Mesenchymal stem cell (in vitro differentiated cells and primary cell): ENCODE measurements at places on chromosomes 6 and 20.

- DNase-seq = peak; percentile 25
Measured at GRCh38 chr6:55293116-55293515, 34.2 kb upstream of the GFRAL start.

- no peak for DNase-seq
Measured at GRCh38 chr6:139003751-139004150, 15.7 kb upstream of the REPS1 start.

- no peak for DNase-seq
Measured at GRCh38 chr6:159565181-159565710, 127.8 kb downstream of the SOD2 start.

GRCh38 chr6:43674921-43675320 is 12.7 kb downstream of the MRPS18A start:
- no peak for DNase-seq

DNA sequence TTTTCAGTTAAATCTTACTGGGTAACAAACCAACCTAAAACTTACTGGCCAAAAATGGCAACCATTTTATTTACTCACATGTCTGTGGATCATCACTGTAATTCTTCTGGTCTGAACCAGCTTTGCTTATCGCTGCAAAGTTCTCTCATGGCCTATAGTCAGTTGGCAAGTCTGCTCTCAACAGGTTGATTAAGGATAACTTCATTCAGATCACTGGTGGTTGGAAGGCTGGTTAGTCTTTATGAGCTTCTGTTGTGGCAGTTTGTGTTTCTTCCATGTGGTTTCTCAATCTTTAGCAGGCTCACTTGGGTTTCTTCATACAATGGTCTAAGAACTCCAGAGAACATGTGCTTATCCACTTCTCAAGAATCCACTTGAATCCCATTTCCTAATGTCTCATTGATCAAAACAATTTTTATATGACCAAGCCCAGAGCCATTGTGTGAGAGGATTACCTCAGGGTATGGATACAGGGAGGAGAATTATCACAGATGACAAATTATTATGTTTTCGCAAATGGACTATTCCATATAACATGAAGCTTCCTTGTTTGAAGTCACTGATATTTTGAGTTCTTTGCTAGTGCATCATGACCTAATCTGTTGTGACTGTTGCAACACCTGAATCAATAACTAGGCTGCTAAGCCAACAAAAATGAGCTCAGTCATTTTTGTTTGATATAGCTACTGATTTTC is 155.4 kb upstream of the BMP2 start:
- DNase-seq = no peak

DNA sequence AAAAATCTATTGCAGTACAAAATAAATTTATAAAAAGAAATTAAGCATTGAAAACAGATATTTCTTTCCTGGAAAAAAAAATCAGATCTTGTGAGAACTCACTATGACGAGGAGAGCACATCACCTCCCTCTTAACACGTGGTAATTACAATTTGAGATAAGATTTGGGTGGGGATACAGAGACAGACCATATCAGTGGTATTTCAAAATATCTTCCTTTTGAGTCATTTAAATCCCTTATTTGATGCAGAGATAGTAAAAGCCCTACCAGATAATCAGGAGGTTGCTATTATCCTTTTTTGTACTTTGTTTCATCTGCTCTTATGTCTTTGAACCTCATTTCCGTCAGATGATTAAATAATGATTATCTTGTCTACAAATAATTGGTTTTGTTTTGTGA is 800.4 kb downstream of the KIF16B start:
- no peak for DNase-seq

DNA sequence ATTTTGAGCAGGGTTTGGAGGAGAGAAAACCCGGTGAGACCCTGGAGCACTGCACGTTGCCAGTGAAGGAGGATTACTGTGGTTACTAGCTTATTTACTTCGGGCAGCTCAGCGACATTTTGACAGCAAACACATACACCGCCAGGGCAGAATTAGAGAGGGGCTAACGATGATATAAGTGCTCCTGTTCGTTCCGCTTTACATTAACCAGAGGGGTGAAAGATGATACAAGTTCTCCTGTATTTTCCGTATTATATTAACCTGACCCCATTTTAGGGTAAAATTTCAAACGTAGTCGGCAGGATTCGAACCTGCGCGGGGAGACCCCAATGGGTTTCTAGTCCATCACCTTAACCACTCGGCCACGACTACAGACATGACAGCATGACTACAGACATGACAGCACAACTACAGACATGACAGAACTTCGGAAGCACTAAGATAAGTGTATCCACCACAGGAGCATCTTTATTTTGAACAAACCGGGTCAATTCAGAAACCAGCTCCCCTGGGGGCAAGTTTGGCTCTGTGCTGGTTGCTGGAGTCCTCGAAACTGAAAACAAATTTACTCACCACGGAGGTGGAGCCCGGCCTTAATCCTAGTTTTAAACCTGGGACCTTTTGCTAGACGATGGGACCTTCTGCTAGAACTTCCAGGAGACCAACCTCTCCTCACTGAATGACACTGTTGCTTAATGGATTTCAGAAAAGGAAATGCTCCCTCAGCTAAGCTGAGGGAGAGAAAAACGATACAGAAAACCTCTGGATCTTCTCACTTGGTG is 80.4 kb upstream of the ZNF184 start:
- peak; percentile 51 for DNase-seq

DNA sequence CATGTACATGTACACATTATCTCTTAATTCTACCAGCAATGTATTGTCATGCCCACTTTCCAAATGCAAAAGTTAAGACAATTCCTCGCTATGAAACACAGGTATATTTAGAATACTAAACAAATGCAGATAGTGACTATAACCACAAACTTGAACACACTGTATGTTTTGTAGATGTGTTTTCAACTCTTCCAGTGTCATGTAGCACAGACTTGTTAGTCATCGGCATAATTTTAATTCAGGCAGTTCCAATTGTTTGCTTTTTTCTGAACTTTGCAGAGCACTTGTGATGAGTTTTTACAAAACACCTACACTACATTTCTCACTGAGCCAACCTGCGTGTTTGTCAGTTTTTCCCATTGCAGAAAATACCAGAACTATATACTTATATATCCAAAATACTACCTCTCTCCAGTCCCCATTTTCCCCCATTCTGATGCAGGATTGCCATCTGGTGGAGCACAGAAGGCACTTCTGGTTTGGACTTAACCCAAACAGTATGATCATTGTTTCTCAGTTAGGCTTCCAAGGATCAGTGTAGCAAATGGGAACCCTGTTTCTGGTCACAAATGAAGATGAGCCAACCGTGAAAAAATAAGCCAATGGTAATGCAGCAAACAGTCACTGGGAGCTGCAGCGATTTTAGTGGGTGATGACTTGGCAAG is 143.4 kb downstream of the ADGRB3 start:
- DNase-seq = peak; percentile 64

GRCh38 chr6:168719901-168720300 is 278.9 kb downstream of the SMOC2 start:
- DNase-seq = no peak

- DNase-seq = no peak
Measured at GRCh38 chr20:36815454-36816091, 42.0 kb upstream of the DSN1 start.

GRCh38 chr6:40953486-40953885 is 85.5 kb downstream of the UNC5CL start:
- no peak for DNase-seq

DNA sequence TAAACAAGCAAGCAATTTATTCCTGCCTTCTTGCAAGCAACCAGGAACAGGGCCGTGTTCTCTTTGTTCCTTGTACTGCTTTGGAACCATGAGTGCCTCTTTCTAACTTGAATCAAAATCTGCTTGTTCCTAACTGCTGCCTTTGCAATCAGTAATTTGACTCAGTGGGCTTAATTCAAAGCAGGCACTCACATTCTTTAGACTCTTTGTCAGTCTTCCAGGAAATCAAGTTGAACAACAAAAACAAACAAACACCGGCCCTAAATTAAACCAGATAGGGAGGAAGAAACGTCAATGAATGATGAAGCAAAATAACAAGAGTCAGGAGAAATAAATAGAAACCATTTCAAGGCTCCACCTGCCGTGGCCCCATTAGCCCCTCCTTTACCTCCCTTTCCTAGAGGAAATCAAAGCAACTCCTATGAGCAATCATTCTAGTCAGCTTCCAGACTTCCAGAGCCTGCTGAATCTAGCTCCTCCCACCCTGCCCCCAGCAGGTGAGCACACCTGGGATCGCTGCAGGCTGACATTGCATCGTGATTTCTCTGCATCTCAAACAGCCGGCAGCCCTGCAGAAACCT is 582.2 kb upstream of the FLRT3 start:
- peak; percentile 1 for DNase-seq

DNA sequence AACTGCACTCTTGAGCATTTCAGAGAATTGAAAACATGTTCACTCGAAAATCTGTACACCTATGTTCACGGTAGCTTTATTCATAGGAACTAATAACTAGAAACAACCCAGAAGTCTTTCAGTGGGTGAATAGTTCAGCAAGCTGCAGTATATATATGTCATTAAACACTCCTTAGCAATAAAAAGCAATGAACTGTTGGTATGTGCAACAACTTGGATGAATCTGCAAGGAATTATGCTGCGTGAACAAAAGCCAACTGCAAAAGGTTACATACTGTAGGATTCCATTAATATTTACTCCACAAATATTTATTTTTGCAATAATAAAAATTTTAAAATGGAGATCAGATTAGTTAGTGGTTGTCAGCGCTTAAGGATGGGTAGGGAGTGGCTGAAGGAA is 22.1 kb upstream of the FKBP1A start:
- DNase-seq = no peak

- DNase-seq = peak; percentile 69
Measured at GRCh38 chr6:15427331-15428070, 181.6 kb downstream of the JARID2 start.

DNA sequence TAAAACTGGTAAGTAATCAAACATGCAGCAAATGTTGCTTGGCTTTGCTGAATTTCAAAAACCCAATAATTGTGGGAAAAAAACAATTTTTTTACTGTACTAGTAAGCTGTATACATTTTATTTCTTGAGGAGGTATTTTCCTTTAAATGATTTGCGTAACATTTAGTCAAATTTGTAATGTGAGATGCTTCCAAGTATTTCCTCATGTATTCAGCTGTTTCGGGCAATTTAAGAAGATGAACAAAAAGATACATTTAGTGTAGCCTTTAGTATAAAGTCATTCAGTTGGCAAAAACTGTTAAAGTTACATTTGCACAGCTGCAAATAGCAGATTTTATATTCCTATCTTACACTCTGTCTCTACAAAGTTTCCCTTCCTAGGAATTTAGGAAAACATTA is 186.1 kb upstream of the SCGN start:
- no peak for DNase-seq

GRCh38 chr6:20946022-20946421 is 411.8 kb downstream of the CDKAL1 start:
- peak; percentile 52 for DNase-seq

- DNase-seq = no peak
Measured at GRCh38 chr6:98828211-98828788, 6.1 kb upstream of the POU3F2 start.

GRCh38 chr6:29708432-29709179 is 14.6 kb upstream of the HLA-F start:
- DNase-seq = no peak

DNA sequence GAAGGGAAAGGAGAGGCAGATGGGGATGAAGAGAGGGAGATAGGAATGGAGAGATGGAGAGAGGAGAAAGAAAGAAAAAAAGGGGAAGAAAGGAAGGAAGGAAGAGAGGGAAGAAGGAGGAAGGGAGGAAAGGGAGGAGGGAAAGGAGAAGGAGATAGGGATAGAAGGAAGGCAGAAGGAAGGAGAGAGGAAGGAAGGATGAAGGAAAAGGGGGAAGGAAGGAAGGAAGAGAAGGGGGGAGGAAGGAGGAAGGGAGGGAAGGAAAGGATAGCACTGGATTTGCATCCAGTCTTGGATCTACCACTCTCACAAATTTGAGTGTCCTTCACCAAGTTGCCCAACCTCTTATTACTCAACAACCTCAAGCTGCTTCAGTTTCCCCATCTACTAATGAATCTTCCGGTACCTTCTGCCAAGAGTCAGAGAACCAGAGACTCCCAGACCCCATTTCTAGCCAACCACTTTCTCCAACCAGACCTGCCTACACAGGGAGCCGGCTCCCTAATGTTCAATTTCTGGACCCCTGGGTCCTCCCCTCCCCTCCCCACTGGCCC is 79.7 kb upstream of the FOXP4 start:
- no peak for DNase-seq

DNA sequence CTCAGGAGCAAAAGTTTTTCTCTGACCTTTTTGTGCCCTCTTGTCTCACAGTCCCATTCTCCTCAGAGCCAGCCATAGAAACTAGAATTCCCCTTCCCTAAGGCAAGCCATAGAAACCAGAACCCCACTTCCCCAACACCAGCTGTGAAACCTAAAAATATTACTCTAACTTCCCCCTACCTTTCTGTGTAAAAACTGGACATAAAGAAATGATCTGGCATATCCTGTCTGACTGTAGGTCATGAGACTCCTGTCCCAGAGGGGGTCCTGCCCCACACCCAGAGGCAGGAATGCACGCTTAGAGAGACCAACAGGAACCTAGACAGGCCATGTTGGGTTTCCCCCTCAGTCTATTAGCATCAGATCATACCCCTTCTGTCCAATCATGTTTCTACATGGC is 140.6 kb upstream of the SLC22A16 start:
- no peak for DNase-seq

GRCh38 chr6:24332317-24332716 is 25.5 kb downstream of the DCDC2 start:
- DNase-seq = peak; percentile 4

- no peak for DNase-seq
Measured at GRCh38 chr6:82143041-82143481, 104.5 kb downstream of the IBTK start.
